ENCODE measurements at places on chromosomes 16 and 17. TPM values are rescaled to one million over a fixed set of nuclear protein-coding genes. Genes with fewer than 3 reads are reported as not detected.

The ARL6IP1 gene
- 93.3 TPM for total RNA-seq

DNA sequence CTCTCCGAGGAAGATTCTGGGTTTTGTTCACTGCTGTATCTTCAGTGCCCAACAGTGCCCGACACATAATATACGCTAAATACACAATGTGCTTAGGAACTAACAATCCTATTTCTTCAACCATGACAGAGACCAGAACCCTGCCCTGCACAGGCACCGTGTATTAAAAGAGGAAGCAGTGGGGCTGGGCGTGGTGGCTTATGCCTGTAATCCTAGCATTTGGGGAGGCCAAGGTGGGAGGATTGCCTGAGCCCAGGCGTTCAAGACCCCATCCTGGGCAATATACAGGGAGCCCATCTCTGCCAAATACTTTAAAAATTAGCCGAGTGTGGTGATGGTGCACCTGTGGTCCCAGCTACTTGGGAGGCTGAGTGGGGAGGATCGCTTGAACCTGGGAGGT is 19.3 kb downstream of the ARL2BP start:
- no peak for DNase-seq

The GDPD3 gene
- total RNA-seq, result 1.4 TPM

DNA sequence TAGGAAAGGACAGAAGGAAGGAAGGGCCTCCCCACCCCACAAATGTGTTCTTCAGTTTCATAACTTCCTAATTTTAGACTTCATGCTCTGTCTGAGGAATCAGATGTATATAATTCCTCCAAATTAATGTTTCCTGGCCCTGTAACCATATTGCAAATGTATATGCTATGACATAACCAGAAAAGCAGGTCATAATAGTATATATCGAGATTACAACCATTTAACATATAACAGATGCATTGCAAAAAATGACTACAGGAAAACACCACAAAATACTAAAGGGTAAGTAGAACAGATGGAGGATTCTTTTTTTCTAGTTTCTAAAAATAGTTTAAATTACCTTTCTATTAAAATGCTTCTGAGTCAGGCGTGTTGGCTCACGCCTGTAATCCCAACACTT is 3.1 kb upstream of the EXOC7 start:
- DNase-seq, result no peak

The TNFSF13 gene
- total RNA-seq, result 5.9 TPM

DNA sequence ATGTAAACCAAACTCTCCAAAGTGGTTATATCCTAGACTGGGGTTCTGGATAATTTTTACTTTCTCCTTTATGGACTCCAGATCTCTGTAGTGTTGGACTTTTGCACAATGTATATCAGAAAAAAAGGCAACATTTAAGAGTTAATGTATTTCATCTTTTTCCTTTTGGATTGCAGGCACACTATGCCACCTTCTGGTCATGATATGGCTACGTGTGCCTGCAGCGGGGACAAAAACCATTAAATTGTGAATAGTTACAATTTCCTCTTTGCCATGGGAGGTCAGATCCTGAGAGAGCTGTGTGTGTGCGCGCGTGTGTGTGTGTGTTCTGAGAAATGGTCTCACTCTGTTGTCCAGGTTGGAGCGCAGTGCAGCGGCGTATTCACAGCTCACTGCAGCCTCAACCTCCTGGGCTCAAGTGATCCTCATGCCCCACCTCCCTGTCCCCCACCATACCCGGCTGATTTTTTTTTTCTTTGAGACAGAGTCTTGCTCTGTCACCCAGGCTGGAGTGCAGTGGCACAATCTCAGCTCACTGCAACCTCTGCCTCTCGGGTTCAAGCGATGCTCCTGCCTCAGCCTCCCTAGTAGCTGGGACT is 4.3 kb upstream of the SGF29 start:
- no peak for DNase-seq

DNA sequence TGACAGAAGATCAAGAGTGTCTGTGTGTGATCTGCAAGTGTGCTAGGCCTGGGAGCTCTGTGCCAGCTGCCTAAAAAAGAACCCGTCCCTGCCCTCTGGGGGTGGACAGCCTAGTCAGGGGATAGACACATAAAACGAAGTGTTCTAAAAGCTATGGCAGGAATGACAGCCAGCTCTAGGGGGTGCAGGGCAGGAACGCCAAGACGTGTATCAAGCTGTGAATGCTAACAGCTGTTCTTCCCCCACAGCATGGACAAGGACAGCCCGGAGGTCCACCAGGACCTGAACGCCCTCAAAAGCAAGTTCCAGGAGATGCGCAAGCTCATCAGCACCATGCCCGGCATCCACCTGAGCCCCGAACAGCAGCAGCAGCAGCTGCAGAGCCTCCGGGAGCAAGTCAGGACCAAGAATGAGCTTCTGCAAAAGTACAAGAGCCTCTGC is 5.1 kb downstream of the RASD1 start:
- DNase-seq, result no peak

DNA sequence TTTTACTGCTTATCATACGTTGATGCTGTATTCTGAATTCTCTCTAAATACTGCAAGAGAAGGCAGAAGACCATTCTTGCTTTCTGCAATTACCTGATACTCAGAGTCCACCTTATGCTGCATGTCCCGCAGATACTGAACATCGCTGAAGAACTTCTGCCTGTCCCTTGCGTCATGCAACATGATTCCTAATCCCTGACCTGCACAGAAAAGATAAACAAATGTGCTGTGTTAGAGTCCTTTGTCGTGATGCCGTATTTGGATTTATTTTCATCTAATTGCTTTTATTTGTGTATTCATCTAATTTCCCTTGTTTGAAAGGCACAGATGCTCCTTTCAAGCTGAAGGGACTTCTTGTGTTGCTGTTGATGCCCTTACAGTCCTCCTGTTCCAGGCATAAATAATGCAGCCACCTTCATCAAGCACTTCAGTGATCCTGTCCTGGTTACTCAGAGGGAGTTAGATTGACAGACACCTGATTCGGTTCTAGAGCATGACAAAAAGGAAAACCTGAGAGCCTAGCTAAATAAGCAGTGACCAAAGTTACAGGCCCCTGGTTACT is 6.5 kb downstream of the MARCHF10 start:
- DNase-seq, result no peak

The GLTPD2 gene
- total RNA-seq, result 28.0 TPM

The ARL17A gene
- 9.6 TPM for total RNA-seq

GRCh38 chr17:40518401-40519088 is 17.1 kb upstream of the TNS4 start:
- DNase-seq, result no peak

DNA sequence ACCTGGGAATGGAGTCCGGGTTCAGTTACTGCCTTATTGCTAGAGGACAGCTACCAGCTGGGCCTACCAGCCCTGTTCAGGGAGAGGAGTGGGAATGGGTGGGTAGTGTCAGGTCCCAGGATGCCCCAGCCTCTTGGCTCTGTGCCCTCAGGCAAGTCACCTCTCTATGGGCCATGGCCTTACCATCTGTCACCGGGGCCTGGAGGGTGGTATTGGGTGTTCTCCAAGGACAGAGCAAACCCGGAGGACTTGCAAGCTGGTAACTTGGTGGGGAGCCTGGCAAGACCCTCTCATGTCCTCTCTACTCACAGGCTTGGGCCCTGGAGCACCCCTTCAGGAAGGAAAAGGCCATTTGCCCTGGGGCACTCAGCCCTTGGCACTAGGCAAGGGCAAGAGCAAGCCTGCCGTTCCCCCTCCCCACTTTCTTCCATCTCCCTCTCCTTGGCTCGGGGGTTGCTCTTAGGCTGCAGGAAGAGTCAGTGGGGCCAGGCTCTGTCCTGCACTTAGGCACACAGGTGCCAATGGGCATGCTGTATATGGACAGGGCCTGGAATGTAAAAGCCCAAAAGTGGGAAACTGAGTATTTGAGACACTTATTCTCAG is 170.0 kb upstream of the ZNF267 start:
- no peak for DNase-seq

The ACSM3 gene
- total RNA-seq, result 70.8 TPM

DNA sequence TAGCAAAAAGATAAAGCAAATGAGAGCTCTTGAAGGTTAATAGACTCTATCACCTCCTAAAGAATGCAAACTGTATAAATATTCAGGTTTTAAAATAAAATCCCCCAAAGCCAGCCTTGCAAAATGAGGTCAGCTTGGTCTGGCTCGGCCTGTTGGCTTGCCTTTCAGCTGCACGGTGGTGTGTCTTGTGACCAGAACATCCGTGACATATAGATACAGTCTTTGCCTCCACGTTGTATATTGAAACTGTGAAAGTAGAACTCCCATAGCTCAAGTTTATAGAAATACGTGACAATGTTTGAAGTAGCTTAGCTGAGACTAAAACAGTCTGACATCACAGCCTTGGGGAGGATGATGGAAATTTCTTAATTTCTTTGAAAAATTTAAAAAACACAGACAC is 236.6 kb upstream of the MYOCD start:
- DNase-seq, result no peak

DNA sequence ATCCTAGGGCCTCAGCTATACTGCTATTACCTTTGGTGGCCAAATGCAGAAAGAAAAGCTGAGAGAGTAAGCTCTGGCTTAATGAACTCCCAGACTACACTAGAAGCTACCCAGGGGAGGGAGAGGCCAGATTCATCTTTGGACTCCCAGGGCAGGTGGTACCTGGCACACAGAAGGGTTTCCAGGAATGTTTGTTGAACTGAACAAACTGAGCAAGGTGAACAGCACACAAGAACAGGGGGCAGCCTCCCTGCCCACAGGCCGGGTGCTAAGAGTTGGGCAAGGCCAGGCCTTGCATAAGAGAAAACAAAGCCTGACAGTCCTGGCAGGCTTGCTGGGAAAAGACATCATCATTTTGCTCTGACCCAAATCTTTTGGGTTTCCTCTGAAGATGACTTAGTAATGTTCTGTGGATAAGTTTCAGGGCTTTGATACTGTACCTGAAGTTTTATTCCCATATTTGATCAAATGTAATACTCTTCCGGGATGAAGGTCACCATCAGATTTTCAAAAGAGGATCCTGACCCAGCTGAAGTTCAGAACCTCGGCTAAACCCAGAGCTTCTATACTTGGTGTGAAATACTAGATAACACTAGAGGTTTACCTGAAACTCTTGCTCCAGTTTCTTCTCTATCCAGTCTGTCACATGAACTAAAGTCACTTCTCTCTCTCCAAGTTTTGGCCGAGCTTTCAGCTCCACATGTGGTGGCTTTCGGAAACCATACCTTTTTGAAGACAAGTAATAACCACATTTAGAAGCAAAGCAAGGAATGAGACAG is 20.5 kb upstream of the ERN1 start:
- DNase-seq, result peak; percentile 95

DNA sequence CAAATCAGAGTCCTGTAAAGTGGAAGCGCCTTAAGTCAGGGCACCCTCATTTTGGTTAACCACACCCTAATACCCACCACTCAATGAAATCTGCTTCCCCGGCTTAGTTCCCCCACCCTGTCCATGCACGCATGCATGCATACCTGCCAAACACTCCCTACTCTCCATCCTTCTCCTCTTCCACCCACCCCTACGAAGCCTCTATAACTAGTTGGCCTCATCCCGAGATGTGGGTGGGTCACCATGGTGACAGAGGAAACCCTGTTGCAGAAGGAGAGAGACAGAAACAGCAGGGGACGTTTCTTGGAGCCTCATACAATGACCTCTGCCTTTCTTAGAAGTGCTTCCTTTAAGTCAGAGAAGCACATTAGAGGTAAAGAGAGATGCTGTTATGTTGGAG is 46.8 kb upstream of the DNAH9 start:
- DNase-seq, result no peak

The TMC7 gene
- 0.30 TPM for total RNA-seq

The MT1G gene
- 5,960 TPM for total RNA-seq

The GJD3 gene
- total RNA-seq, result 0.68 TPM

DNA sequence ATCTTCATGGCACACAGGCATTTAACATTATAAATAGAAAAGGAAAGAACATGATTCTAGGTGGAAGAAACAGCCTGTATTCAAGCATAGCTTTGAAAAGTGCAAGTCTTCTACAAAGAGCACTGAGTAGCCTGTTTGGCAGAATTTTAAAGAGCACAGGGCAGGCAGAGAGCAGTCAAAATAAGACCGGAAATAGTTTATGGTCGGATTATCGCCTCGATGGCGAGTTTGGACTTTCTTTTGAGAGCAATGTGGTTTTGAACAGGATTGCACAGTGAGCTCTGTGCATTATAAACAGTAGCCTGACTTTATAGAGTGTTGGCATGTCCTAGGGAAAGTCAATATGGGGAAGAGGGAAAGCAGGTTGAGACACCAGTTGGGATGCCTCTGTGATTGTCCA is 6.2 kb upstream of the TMEM100 start:
- no peak for DNase-seq

DNA sequence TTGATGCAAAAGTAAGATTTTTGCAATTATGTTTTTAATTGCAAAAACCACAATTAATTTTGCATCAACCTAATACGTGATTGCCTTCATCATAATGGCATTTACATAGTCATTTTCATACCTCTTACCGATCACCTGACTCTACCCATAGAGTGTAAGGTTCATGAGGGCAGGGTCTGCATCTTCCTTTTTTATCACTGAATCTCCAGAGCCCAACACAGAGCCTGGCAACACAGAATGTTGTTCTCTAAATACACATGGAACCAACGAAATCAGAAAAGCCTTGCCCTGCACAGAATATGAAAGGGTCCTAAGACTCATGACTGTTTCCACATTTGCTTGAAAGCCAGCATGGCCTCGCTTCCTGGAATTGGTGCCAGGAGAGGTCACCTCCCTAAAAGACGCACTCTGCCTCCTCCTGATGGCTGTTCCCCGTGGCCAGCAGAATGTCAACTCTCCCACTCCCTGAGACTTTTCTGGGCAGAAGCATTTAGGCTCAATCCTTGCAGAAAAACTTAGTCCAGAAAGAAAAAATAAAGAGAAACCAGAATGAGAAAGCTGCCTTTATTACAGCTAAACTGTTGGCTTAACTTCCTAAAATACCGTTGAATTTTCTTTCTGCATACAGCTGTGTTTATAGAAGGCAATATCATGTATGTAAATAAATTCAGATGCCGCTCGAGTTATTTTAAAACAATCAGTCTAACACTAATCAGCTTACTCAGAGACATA is 327.8 kb upstream of the MAF start:
- no peak for DNase-seq

DNA sequence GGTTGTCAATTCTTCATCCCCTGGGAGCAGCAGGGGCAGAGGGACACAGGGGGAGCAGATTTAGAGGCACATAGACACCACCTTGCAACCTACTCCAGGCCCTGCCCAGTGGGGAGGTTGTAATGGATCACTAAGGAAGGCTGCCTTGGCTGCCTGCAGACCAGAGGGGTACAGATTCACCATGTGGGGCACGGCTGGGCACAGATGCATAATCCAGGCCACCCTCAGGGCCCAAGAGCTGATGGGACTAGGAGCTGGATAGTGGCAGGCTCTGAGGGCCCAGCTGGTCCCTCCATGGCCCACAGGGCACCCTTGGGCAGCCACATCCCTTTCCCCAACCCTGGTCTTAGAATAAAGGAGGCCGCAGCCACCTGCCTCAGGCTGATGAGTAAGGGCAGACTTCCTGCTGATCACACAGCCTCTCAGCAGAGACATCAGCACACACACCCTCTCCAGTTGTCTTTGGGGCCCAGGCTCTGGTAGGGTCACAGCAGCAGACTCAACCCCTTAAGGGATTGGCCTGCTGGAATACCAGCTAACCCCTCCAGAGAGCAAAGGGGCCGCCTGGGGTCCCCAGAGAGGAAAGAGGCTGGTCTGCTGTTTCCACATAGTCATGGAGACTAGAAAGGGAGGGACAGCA is 224.9 kb downstream of the GSG1L start:
- DNase-seq, result no peak

The USH1G gene
- not detected for total RNA-seq

GRCh38 chr17:42531455-42532354 is 4.3 kb upstream of the NAGLU start:
- DNase-seq, result peak; percentile 70

The CLUH gene
- 194 TPM for total RNA-seq
